Kidney capillary endothelial cell (primary cell): ENCODE measurements at places on chromosomes 1 and 21.

DNA sequence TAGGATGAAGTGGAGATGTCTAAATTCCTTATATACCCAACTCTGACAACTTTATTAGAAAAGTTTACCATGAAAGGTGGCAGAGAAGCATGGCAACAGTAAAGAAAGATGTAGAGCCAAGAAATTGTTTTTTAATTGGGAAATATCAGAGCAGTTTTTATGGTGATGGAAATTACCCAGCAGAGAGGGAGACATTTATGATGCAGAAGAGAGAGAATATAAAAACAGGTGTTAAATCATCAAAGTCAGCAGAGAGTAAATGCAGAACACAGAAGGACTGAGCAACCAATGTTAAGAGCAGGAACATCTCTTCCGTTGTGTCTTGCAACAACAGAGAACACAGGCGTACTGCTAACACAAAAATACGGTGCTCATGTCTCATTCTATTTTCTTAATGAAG lies 28.2 kb downstream of the WARS2 start:
- no peak for DNase-seq

- DNase-seq: no peak
Observed at GRCh38 chr21:45528981-45529784, 13.1 kb downstream of the SLC19A1 start.

DNA sequence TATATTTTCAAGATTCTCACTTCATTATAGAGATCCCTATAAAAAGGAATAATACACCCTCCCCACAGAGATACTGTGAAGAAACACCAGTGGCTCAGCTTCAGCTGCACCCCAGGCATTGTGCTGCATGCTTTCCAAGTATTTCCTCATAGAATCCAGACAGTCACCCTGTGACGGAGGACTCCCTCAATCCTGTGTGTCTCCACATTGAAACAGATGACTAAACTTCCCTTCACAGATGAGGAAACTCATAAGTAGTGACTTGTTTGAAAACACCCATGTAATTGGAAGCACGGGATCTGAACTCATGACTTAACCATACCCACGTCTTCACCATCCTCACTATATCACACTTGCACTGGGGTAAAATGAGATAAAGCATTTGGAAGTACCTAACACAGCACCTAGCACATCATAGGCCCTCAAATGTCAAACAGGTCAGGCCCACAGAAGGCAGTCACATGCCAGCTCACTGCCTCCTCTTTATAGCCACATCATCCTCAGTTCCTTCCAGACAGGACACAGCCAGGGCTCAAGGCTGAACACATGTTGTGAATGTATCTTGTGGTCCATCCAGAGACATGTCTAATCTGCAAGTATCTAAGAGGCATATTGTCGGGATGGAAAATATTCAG lies 55.2 kb downstream of the GPR161 start:
- peak; percentile 79 for DNase-seq

- no peak for DNase-seq
Observed at GRCh38 chr1:2535981-2536380, 5.9 kb upstream of the HES5 start.

- DNase-seq: no peak
Observed at GRCh38 chr1:176795929-176796328, 333.0 kb downstream of the PAPPA2 start.

GRCh38 chr1:182957902-182958395 lies 5.0 kb upstream of the SHCBP1L start:
- no peak for DNase-seq

- DNase-seq: no peak
Observed at GRCh38 chr1:5511381-5512097, 480.7 kb downstream of the NPHP4 start.
